ENCODE measurements at places on chromosomes 12 and 14.
A peak's percentile ranks its signal among the peaks of the same experiment; 100 is the strongest.

GRCh38 chr12:132178316-132178715 lies 34.1 kb downstream of the NOC4L start:
- DNase-seq = no peak

DNA sequence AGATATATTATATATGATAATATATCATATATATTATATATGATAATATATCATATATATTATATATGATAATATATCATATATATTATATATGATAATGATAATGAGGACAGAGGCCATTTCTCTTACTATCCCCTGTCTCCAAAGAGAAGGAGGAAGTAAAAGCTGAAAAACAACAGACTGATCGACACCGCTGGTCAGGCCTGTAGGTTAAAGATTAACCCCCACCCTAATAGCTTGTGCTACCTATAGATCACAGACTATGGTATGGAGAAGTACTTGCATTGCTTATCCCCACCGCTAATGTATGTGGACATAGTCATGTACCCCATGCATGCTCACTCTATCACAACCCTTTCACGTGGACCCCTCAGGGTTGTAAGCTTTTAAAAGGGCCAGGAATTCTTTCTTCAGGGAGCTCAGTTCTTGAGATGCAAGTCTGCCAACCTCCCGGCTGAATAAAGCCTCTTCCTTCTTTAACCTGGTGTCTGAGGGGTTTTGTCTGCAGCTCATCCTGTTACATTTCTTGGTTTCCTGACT lies 786.1 kb upstream of the TMEM132C start:
- no peak for DNase-seq

DNA sequence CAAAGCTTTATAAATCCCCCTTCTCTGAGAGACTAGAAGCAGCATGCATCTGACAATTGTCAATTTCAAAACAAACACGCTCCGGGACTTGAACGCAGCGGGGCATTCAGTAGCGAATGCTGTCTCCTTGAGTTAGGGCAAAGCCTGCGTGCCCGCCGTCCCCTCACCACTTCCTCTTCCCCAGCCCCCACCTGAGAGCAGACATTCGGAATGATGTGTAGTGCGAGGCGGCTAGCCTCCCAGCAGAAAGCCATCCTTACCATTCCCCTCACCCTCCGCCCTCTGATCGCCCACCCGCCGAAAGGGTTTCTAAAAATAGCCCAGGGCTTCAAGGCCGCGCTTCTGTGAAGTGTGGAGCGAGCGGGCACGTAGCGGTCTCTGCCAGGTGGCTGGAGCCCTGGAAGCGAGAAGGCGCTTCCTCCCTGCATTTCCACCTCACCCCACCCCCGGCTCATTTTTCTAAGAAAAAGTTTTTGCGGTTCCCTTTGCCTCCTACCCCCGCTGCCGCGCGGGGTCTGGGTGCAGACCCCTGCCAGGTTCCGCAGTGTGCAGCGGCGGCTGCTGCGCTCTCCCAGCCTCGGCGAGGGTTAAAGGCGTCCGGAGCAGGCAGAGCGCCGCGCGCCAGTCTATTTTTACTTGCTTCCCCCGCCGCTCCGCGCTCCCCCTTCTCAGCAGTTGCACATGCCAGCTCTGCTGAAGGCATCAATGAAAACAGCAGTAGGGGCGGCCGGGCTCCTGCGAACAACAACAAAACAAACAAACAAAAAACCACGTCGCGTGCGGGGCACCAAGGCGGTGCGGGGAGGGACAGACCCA lies 2.2 kb downstream of the PRMT8 start:
- DNase-seq = no peak

DNA sequence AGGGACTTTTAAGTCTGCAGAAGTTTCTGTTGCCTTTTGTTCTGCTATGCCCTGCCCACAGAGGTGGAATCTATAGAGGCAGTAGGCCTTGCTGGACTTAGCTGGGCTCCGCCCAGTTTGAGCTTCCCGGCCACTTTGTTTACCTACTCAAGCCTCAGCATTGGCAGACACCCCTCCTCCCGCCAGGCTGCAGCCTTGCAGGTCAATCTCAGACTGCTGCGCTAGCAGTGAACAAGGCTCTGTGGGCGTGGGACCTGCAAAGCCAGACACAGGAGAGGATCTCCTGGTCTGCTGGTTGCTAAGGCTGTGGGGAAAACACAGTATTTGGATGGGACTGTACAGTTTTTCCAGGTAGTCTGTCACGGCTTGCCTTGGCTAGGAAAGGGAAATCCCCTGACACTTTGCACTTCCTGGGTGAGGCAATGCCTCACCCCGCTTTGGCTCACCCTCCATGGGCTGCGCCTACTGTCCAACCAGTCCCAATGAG lies 43.7 kb downstream of the CCDC59 start:
- no peak for DNase-seq

DNA sequence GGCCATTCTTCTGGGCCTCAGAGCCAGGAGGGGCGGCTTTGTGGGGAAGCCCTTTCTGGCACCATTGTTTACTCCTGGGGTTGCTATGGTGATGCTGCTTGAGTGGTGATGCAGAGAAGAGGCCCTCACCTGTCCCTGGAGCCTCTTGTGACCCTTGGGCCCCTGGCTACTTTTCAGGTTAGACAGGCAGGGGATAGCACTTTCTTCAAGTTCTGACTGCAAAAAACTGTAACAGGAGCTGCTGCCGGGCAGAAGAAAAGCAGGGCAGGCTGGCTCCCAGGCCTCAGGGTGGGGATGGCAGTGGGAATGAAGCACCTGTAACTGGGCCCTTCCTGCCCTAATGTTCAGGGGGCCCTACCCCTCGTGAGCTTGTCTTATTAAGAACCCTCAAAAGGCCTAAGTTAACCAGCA lies at the start of gene TEX52:
Gene TEX52, minus strand, starts transcription at position 19 of the 411 bp plus-strand sequence. Its CDS starts 13 bp downstream, at position 6.
- no peak for DNase-seq

DNA sequence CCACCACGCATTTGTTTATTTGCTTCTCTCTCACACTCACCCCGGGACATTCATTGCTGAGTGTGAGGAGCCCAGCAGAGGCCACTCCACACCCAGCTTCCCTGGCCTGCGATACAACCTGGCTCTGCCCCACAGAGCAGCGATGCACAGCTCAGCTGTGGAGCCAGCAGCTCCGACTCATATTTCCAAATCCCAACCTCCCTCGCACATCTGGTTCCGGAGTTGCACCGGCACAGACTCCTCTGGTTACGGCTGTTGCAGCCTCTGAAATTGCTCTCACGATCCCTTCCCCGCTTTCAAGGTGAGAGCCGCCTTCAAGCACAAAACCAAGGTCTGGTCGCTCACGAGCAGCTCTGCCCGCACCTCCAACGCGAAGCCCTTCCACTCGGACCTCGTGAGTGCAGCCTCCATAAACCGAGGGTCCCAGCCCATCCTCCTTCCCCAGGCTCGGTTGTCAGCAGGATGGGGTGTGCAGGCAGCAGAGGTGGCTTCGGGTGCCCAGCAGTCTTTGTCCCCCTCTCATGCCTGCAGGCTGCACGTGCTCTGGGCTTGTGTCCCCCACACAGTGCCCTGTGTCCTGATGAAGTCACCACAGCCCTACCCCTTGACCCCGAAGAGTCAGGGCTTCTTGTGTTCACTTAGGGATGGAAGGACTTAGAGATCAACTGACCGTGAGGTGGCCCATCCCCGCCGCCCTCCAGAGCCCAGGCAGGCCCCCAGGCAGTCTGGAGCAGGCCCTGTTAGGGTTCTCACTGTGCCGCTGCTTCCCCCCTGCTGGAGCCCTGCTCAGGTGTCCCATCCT lies 184.3 kb downstream of the ADGRD1 start:
- no peak for DNase-seq

- no peak for DNase-seq
Observed at GRCh38 chr12:31861360-31861759, 97.9 kb upstream of the RESF1 start.

GRCh38 chr14:52545584-52546317 lies 6.6 kb downstream of the TXNDC16 start:
- no peak for DNase-seq

DNA sequence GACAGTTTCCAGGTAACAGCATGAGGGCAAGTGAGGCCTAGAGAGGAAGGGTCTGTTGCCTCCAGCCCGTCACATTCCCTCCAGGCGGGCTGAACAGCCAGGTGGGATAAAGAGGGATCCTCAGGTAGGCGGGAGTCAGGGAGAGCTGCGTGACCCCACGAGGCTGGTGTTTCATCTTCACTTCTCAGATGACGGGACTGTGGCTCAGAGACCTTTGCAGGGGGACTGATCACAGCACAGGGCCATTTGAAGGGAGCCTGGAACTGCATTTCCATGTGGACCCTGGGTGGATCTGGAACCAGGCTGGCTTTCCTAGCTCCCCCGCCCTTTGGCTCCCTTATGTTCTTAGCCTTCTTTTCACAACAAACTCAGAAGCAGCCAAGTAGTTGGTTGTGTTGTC lies 37.4 kb downstream of the SH2B3 start:
- DNase-seq = no peak

GRCh38 chr14:95274279-95274678 lies 45.4 kb downstream of the CLMN start:
- no peak for DNase-seq

DNA sequence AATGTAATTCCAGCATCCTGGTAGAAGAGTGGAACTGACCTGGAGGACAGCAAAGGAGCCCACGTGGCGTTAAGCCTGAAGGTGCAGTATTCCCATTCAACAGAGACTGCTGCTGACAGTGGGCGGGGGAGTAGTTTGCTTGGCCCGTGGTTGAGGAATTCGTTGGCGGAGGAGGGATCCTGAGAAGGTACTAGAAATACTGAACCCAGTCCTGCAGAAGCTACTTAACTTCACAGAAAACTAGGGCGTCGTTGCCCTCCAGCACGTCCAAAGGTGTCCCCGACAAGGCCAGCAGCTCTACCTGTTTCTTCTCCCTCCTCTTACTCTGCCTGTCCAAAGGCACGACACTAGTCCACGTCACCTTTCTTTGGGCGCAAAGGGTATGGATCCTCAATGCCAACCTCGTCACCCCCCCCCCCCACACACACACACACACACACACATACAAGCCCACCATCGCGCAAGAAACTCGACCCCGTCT lies 303 bp downstream of the PUS7L start:
- peak; percentile 11 for DNase-seq

- DNase-seq = peak; percentile 44
Observed at GRCh38 chr12:120231316-120232011, 30.6 kb upstream of the RPLP0 start.

DNA sequence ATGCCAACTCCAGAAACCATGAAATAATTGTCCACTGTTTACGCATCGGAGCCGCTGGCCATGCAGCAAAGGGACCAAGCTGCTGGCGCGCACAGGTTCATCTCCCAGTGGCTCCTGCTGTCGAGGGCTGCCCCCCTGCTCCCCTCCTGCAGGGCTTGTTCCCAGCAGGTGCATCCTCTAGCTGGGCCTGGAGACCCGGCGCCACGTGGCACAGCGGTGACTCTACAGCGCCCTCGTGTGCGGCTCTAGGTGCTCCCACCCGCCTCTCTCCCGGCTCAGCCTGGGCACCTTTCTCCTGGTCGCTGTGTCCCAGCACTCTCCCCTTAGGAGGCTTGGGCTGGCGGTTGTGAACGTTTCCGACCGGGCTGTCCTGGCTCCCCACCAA lies 37.5 kb upstream of the INF2 start:
- no peak for DNase-seq

DNA sequence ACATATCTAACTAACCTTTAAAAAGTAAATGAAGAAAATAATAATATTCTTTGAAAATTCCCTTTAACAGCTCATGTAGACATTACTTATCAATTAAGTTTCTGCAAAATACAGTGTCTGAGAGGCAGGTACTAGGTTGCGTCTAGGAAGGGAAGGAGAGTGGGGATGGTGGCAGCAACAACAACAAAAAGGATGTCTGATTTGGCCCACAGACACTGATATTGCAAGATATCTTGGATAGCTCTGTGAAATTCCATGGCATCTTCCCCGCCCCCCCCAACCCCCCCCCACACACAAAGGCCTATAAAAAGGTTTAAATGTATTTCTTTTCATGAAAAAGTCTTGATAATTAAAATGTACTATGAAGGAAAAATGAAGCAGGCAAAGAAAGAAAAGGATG lies 41.6 kb upstream of the AP4S1 start:
- no peak for DNase-seq

GRCh38 chr12:76399040-76399439 lies 50.8 kb upstream of the BBS10 start:
- DNase-seq = no peak

- DNase-seq = no peak
Observed at GRCh38 chr14:35385042-35385839, 19.3 kb downstream of the NFKBIA start.

GRCh38 chr12:70553391-70553859 lies 83.8 kb downstream of the PTPRB start:
- DNase-seq = no peak

- DNase-seq = no peak
Observed at GRCh38 chr12:14950982-14951746, 10.2 kb downstream of the ARHGDIB start.

GRCh38 chr14:30373053-30373452 lies 185.9 kb upstream of the G2E3 start:
- DNase-seq = no peak

DNA sequence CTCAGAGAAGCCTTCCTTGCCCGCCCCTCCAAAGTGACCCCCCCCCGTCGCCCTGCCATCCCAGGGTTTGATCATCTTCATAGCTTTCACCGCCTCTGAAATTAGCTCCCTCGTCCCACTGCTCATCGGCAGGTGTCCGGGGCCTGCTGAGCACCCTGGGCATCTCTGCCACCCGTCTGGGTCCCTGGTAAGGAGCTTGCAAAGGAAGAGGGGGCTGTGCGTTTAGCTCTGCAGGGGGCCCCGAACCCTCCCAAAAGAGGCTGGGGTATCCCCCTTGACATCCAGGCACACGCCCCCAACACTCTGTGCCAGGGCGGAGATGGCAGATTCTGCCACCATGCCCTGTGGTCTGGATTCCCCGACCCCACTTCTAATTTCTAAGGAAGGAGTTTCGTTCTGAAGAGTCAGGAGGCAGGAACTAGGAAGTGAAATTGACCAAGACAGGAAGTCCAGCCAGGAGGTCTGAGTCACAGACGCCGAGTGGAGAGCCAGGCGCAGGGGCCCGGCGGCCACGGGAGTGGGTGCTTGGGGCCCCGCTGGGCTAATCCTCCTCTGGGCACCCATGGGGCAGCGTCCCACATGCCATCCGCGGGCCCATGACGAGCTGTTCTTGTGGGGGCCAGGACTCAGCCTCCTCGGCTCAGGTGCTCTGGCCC lies 95.7 kb downstream of the RFLNA start:
- no peak for DNase-seq

- DNase-seq = no peak
Observed at GRCh38 chr12:98737322-98737712, 92.2 kb downstream of the APAF1 start.

DNA sequence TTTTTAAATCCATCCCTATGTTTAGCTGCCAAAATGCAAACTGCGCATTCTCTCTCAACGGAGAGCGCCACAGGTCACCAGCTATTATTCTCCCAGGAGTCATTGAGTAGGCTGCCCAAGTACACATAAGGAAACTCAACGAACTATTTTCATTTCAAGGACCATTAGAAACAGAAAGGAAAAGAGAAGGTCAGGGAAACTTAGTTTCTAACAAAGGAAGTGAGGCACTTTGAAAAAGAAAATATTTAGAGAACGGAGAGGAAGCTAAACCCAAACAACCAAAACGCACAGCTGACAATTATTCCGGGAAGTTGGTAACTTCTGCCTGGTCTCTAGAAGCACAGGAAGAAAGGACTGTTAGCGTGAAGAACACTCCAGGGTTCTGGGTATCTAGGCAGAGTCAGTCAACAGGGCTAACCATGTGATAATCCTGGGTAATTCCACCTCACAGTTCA lies 23.5 kb downstream of the GPHB5 start:
- DNase-seq = no peak
